ENCODE measurements at places on chromosomes 16 and 17.

DNA sequence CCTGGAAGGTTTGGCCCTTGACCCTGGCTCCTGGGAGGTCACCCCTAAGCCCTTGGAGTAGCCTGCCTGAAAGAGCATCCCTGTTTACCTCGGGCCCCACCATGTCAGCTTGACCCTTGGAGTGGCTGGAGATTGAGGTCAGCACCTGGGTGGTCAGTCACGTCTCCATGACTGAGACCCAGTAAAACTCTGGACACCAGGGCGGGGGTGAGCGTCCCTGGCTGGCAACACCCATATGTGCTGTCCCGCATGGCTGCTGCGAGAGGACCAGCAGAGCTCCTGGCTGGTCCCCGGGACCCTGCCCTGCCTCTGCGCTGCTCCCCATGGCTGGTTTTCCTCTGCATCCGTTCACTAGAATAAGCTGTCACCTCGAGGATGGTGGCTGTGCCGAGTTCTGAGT lies 91.2 kb downstream of the RBFOX3 start:
- no peak for DNase-seq

- no peak for DNase-seq
These were observed 17.5 kb upstream of the RPTOR start for GRCh38 chr17:80527016-80527645.

- DNase-seq: no peak
These were observed 17.8 kb upstream of the METRNL start for GRCh38 chr17:83061586-83061985.

GRCh38 chr16:49866595-49867071 lies 10.7 kb upstream of the ZNF423 start:
- DNase-seq: peak; percentile 39

DNA sequence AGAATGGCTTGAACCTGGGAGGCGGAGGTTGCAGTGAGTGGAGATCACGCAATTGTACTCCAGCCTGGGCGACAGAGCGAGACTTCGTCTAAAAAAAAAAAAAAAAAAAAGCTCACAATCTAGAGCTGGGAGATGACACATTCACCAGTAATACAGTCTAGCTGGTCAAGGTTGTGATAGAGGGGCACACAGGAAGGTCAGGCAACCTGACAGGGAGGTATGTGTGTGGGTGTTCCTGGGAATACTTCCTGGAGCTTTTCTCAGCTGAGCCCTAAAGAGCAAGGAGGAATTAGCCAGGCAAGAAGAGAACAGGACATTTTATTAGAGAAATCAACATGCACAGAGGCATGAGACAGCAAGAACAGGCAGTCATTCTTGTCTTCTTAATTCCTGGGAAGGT lies 216.7 kb downstream of the SHISA9 start:
- DNase-seq: no peak

Measured in muscle of back (tissue), 13 donors.